ENCODE measurements at places on chromosomes 5 and 9.
A peak's percentile ranks its signal among the peaks of the same experiment; 100 is the strongest.

- DNase-seq, result no peak
These were observed 39.3 kb upstream of the PHYKPL start for GRCh38 chr5:178271726-178272479.

GRCh38 chr9:11088821-11089374 is 476.1 kb upstream of the PTPRD start:
- no peak for DNase-seq

DNA sequence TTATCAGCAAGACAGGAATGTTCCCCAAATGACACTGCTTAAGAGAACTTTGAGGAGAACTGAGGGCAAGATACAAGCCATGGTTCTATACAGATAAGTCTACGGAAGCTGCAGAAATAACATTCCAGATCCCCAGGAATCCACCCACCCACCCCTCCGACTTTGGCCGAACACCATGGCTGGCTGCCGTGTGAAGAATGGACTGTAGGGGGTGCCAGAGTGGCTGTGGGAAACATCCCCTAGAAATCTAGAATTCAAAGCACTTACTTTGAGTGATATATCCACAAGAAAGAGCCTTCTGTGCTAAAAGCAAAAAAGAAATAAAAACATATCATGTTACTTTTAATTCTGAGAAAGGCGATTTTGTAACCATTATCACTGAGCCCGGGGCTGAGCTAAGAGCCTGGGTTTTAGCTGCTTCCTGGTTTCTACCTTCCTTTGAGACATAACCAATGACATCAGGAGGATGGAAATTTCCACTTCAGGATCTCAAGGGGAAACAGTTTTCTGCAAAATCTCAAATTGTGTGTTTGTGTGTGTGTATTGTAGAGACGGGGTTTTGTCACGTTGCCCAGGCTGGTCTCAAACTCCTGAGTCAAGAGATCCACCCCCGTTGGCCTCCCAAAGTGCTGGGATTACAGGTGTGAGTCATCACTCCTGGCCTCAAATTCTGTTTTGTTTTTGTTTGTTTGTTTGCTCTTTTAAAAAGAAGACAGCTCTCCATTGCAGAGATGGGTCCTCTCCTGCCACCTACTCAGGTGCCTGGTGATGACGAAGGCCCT is 36.4 kb downstream of the GGTA1 start:
- DNase-seq, result peak; percentile 13

DNA sequence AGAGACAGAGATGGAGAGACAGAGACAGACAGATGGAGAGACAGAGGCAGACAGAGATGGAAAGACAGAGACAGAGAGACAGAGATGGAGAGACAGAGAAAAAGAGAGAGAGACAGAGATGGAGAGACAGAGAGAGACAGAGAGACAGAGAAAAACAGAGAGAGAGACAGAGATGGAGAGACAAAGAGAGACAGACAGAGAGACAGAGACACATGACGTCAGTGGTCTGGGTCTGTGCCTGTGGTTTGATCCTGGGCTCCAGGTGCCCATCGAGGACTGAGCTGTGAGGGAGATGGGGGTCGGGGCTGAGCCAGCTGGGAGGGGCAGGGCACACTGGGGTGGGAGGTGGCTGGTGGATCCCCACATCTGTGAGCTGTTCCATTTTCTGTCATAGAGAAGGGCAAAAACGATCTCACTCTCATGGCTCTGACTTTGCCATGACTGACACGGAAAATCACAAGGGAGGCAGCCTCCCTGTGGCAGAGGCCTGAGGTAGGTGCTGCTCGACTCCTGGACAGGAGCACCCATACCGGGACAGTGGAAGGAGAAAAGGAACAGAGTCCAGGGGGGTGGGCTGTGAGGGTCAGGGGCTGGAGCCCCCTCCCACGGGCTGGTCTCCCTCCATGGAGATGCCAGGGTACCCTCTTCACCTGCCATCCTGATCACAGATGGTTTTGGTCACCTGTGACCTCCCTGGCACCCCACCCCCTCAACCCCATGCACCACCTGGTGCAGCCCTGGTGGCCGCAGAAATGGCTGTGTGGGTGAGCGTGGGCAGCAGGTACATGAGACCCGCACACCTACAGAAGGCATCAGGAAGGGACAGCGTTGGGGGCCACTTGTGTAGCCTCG is 28.8 kb downstream of the GLT6D1 start:
- no peak for DNase-seq

- DNase-seq, result no peak
These were observed 6.8 kb upstream of the MRPS30 start for GRCh38 chr5:44801992-44802391.

GRCh38 chr5:111582451-111582850 is 70.1 kb upstream of the STARD4 start:
- DNase-seq, result no peak

- peak; percentile 21 for DNase-seq
These were observed 2.4 kb upstream of the RXRA start for GRCh38 chr9:134323741-134324358.

DNA sequence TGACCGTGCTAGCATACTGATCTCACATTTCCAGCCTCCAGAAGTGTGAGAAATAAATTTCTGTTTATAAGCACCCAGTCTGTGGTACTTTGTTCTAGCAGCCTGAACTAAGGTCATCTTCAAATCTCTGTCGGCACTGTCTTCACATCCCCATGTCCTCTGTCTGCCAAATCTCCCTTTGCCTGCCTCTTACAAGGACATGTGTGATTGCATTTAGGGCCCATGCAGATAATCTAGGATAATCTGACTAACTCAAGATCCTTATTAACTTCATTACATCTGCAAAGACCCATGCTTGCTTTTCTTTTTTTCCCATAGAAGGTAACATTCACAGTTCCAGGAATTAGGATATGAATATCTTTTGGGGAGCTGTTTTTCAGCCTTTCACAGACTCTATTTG is 132.7 kb downstream of the AOPEP start:
- no peak for DNase-seq

DNA sequence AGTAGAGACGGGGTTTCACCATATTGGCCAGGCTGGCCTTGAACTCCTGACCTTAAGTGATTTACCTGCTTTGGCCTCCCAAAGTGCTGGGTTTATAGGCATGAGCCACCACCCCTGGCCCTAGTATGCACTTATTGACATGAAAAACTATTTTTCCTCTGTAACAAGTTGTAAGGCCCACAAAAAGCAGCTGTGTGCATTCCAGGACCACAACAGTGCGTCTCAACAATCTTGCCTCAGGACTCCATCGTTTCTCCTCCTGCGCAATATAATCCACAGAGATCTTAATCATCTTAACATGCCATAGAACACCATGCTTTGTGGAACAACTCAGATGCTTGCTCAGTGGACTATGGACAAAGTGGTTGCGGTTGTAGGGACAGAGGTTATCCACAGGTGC is 10.2 kb downstream of the OR2V1 start:
- no peak for DNase-seq

- no peak for DNase-seq
These were observed 37.2 kb downstream of the MARVELD2 start for GRCh38 chr5:69451941-69452647.

DNA sequence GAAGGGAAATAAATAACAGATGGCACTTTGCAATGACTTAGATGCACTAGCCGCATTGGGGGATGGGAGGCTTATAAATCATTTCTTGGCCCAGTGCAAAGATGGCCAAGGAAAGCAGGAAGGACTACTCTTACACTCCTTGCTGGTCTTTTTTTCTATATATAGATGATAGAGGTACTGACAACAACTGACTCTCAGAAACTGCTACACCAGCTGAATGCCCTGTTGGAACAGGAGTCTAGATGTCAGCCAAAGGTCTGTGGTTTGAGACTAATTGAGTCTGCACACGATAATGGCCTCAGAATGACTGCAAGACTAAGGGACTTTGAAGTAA is 1.7 kb downstream of the CCNG1 start:
- peak; percentile 24 for DNase-seq

DNA sequence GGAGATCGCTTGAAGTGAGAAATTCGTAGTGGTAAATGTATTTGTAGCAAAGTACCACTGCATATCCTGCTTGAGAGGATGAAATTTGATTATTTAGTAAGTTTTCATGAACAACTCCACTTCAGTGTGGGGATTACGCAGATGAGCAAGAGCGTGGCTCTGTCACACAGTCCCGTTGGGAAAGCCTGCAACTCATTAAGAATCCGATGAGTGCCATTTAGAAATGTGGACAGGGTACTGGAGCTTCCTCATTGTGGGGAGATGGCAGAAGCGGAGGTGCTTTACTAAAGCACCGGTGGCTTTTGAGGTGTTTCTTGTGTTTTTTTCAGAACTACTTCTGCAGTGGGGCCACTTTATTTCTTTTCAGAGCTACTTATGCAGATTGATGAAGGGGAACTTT is 1.4 kb downstream of the TJP2 start:
- DNase-seq, result no peak

DNA sequence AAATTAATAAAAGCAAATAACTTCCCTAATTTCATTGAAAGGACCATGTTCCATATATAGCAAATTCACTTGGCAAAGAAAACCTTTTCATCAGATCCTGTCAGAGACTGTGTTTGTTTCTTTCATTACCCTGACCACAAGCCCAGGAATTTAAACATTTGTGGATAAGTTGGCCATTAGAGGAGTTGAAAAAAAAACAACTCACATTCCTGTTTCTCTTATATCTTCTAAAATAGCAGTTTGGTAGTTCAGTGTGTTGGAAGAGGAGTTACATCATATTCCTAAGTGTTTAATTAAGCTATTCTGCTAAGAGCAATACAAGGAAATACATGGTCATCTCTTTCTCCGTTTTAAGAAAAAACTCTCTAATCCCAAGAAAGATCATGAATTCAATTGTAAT is 505.6 kb downstream of the TLE1 start:
- peak; percentile 73 for DNase-seq

GRCh38 chr5:111968459-111968858 is 211.5 kb upstream of the NREP start:
- DNase-seq, result peak; percentile 43

DNA sequence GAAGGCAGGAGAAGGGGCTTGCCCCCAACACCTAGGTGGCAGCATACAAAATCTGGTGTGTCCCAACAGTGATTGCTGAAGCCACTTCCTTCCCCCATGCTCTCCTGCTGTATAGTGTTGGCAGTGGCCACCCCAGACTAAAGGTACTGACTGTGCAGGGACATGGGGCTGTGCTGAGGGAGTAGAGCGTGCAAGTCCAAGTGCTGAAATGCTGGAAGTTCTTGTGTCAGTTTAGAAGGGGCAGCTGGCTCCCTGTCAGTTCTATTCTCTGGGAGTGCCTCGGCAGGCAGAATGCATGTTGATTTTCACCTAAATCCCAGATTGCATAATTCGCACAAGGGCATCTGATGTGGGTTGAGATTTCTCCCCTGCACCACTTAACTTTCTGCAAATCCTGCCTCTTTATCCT is 68.6 kb downstream of the GDNF start:
- DNase-seq, result no peak

DNA sequence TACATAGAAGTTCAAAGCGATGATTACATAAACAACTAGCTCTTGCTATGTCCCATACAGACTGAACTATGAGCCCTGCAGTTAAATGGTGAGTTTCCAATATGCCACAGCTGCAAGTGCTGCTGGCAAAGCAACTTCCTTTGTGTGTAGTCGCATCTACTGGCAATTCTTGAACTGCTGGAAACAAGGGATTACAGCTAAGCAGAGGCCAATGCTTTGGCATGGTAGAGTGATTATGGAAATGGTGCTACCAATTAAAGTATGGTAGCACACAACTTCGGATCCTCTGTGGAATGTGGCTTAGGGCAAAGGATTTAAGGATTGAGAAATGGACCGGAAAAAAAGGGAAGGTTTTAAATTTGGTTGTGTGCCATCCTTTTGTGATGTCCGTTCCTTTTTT is 856.6 kb downstream of the MAT2B start:
- DNase-seq, result no peak

DNA sequence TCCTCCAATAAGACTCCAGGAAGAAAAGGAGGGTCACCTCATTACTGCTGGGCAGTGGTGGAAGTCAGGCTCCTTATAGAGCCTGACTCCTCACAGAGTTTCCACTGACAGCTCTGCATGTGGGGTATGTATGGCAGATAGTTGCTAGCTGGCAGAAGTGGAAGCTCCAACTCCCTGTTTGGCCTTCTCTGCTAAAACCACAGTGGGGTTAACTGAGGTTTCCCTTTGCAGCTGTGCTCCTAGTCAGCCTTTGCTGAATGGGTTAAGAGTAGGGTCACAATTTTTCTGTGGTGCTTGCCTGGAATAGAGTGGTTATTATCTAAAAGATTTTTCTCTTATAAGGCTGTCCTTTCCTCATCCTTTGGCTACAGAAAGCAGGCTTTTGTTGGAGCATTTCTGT is 327.5 kb downstream of the FBXL17 start:
- no peak for DNase-seq

DNA sequence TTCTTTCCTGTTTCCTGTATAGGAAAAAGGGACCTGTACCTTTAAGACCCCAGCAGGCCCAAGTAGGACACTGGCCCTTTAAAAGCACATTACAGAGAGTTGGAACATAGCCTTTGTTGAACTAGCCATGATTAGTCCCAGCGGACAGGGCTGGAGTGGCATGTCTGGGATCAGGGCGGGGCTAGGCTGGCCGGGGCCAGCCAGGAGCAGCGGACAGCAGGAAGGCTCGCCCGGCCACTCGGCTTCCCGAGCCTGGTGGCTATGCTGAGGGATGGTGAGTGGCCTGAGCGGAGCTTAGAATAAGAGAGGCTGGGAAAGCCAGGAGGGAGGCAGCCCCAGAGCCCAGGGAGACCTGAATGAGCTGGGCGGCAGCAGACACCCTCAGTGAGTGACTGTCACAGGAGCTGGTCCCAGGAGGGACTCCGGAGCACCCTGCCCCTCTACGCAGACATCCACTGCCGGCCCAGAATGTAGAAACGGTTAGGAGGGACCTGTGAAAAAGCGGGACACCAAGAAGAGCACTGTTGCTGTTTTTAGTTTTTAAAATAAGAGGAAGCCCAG is 92.1 kb downstream of the DAB2IP start:
- peak; percentile 92 for DNase-seq
